ENCODE measurements at places on chromosomes 2 and 18. TPM values are rescaled to one million over a fixed set of nuclear protein-coding genes. Genes with fewer than 3 reads are reported as not detected.

Gene MAP3K19
- not detected for total RNA-seq

Gene SERPINB13
- not detected for total RNA-seq

Gene ASPRV1
- 0.11 TPM for total RNA-seq

Gene PARD6G
- total RNA-seq, result 6.1 TPM

Gene CPLX4
- total RNA-seq, result not detected

Gene CFC1
- not detected for total RNA-seq

Gene ITM2C
- 106 TPM for total RNA-seq

Gene SERPINB12
- total RNA-seq, result not detected

Gene MDH1B
- 1.6 TPM for total RNA-seq

Gene CPS1
- 21.2 TPM for total RNA-seq

Gene UGT1A5
- total RNA-seq, result not detected

Gene LDAH
- total RNA-seq, result 23.4 TPM

Gene TXNDC2
- 0.22 TPM for total RNA-seq

All from uterine smooth muscle cell (primary cell).